ENCODE measurements at places on chromosomes 16 and 17.

- no peak for DNase-seq
Observed at GRCh38 chr17:29577385-29578211, 9.1 kb downstream of the TP53I13 start.

DNA sequence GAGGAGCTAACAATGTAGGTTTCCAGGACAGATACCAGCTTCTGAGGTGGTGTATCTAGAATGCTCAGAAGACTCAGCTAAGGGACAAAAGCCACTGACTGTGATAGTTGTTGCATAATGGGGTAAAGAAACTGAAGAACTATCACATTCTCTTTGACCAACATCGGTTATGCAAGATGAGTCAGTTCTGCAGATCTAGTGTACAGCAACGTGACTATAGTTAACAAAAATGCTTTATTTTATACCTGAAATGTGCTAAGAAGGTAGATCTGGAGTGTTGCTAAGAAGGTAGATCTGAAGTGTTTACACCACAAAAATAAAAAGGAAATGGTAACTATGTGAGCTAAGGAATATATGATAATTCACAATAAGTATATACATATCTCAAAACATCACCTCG is 2.5 kb downstream of the KRTAP9-6 start:
- DNase-seq = no peak

- DNase-seq = peak; percentile 99
Observed at GRCh38 chr16:22190081-22190775, 15.8 kb upstream of the EEF2K start.

- no peak for DNase-seq
Observed at GRCh38 chr16:70574595-70575271, 51.1 kb downstream of the SF3B3 start.

DNA sequence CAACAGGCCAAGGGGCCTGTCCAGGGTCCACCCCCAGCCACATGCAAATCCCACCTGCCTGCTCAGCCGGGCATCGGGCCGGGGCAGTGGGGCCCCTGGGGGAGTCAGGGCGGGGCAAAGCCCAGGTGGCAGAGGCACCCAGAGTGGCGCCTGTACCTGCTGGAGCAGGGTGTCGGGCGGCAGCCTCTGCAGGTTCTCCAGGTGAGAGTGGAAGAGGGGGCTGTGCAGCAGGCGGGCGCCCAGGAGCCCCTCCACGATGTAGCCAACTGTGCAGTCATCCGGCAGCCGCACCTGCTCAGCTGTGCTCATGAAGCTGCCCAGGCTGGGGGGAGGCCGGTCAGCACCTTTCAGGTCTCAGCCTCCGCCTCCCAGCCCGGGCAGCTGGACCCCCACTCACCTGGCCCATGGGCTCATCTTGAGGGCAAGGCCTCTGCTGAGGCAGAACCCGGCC is 2.1 kb downstream of the RFNG start:
- no peak for DNase-seq

- no peak for DNase-seq
Observed at GRCh38 chr17:43701318-43701743, 39.6 kb upstream of the MEOX1 start.

GRCh38 chr17:50844117-50844700 is 8.8 kb downstream of the WFIKKN2 start:
- DNase-seq = no peak

DNA sequence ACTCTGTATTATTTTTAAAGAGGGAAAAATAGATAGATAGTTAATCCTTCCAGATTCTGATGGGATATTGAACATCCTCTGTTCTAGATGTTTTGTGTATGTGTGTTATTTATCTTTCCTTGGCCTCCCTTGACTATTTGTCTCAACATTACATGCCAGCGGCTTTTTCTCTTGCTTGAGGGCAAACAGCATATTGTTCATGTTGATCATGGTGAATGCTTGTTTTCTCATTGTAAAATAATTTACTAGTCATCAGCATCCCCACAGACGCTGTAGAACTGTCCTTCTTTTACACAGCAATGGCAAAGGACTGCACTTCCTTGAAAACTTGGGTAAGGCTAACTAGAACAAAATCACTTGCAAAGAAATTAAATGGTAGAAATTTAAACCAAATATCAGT is 1376.4 kb upstream of the GOT2 start:
- DNase-seq = no peak

DNA sequence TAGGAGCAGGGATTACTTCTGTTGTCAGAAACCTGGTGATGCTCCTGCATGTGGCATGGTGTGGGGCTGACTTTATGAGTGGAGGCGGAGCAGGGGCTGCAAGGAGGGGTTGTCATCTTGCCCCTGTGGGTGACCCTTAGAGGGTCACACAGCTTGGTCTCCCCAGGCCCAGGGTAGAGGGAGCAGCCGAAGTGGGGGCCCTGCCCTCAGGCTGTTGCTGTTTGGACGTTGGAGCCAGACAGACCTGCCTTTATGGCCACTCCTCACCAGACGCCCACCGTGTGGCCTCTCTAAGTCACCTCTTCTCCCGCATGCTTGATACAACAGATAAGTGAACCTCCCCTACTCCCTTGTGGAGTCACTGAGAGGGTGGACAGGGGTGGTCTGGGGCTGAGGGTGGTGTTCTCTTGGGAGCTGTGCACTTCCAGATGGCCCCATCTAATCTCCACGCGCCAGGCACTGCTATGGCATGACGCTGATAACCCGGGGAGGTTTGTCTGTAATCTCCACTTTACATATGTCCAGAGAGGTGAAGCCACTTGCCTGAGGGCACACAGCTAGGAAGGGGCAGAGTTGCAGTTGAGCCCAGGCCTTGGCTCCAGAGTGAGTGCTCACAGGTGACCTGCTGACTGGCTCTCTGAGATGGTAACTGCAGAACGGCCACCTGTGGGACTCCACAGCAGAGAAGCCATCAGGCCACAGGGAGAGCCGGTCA is 10.0 kb downstream of the MAP2K3 start:
- no peak for DNase-seq

GRCh38 chr16:3861808-3862451 is 18.6 kb downstream of the CREBBP start:
- DNase-seq = no peak

DNA sequence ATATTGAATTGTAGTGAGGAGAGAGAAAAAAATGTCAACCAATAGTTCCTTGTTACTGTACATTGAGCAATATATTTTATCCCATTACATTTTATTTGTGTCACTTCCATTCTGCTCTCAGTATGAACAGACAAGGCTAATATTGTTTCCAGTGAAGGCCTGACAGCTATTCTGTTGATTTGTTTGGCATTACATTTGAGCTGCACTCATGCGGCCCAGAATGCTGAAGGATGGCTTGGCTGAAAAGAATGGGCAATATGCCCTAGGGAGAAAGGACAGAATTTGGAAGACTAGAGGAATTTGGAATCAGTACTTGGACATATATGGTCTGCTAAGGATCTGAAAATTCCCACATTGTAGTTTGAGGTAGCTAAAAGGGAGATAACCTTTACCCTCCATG is 1294.4 kb downstream of the CDH8 start:
- no peak for DNase-seq

DNA sequence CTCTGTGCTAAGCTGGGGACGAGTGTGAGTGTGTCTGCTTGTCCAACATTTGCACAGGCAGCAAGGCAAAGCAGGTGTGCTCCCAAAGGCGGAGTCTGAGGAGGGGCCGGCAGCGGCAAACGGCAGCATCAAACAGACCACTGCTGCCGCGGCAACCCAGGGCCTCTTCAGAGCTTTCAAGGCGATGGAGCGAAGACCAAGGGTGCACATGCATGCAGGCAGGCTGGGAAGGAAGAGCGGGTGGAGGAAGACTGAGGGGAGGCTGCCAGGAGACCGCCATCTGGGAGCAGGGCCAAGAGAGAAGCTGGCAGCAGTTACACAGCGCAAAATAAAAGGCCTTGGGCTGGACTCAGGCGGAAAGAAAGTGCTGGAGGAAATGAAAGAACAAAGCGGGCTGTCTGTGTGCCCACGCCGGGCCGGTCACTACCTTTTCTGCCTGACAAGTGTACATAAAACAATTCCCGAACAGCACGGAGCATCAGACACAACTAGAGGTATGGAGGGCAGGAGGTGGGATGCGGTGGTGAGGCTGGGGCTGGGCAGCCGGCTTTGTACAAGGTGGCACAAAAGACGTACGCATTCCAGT is 8.5 kb downstream of the TIMM22 start:
- DNase-seq = no peak

DNA sequence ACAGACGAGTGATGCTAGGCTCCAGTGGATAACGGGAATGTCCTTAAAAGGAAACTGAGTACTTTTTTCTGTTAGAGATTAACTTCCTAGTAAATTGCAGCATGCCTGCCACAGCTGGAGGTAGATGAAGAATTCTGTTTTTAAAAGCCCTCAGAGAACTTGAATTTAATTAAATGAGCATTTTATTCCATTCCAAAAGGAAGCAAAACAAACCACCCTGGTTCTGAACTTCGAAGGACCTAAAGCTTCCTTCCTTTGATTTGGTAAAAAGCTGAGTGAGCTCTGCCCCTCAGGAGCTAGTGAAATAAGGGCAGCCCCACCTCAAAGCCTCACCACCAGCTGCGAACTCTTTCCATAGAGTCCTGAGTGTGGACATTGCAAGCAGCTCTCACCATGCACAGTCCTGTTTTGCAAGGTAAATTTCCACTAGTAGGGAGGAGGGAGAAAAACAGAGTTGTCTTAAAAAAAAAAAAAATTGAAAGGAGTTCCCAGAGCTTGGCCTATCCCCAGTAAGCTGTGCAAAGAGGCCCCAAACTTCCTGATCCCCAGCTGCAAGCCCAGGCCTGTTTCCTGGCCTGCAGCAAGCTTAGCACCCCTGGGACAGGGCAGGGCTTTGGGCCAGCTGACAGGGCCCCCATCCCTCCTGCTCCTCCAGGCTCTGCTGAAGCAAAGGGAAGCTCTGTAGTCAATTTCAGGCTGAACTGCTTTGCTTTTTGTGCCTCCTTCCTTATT is 11.2 kb downstream of the CHD9NB start:
- no peak for DNase-seq

DNA sequence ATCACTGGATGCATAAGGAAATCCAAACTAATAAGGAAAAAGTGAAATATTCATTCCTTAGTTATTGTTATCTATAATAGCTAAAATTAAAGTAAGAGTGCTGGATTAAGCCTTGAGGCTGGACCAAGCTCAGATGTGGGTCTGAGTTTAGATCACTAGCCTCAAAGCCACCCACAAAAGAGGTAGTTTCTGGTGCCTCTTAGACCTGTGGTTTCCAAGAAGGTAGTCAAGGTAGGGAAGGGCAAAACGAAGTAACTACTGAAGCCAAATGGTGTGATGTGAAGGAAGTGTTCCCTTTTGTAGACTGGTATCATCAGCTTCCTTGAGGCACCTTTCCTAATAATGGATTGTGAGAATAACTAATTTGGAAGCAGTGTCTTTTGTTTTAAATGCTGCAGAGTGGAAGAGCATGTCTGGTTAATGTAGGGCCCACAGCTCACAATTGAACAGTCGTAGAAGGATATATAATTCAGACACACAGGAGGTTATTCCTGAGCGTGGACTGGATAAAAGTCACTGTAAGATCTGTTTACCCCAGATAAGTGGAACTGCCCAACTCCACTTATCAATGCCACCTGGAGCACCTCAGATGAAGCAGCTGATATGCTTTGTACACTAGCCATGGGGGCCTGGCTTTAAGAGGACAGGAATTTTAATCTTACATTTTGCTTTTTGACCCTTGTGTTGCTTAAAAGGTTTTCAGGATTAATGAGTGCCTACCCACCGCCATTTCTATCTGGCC is 31.7 kb upstream of the LCMT1 start:
- no peak for DNase-seq

- peak; percentile 26 for DNase-seq
Observed at GRCh38 chr17:41417576-41418015, 6.8 kb downstream of the KRT37 start.

- DNase-seq = no peak
Observed at GRCh38 chr17:40017422-40018080, 2.3 kb downstream of the CSF3 start.

DNA sequence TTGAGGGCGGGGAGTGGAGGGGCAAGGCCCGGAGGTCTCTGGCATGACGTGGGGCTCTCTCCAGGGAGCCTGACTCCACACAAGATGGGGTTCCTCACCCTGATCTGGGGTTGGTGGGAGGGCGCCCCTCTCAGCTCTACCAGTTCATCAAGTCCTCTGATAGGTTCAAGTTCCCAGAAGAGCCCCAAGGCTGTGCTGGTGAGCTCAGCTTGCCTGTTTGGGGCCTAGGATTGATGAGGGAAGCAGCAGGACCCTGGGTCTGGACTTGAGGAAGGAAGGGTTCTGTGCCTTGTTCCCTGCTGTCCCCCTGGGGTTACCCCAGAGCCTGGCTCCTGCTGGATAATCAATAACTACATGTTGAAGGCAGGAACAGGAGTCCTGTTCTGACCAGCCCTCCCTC is 3.5 kb downstream of the MGAT5B start:
- no peak for DNase-seq

GRCh38 chr17:61409301-61410112 is 9.9 kb downstream of the TBX2 start:
- DNase-seq = peak; percentile 48

DNA sequence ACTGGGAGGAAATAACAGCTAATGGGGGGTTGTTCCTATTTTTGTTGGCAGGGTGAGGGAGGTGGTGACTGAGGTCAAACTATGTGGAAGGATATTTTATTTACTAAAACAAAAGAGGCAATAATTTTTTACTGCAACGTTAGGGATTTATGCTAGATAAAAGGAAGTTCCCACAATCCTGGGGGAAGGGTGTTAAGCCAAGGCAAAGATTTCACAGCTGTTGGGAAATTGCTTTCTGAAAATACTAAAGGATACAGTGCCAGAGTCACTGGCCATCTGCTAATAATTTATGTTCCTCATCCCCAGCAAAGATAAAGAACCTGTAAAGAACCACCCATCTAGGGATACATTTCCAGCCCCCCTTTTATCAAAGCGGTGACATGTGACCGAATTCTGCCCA is 756.0 kb upstream of the RBFOX1 start:
- DNase-seq = no peak

GRCh38 chr16:85986931-85987749 is 88.2 kb downstream of the IRF8 start:
- DNase-seq = peak; percentile 27

DNA sequence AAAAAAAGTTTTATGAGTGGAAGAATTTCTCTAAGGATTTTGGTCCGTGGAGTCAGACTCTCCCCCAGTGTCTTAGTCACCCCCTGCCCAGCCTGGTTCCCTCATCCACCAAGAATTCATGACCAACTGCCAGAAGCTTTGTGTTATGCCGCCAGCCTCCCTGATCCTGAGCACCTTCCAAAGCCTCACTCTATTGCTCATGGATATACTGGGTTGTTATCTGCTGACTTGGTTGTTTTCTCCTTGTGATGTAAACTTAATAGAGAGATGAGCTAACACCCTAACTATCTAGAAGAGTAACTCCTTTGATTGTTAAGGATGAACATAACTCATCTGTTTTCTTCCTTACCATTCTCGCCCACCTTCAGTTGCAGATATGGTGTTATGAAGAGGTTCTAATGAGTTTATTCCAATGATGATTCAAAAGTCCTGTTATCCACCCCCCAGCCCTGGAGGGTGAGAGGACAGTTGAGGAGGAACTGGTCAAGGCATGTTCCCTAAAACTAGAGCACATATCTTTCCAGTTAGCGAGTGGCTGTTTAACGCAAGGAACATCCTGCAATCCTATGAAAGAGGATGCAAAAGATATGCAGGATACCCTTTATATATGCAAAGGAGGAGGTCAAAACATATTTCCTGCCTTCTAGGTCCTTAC is 1.5 kb upstream of the PSMD3 start:
- DNase-seq = no peak

GRCh38 chr17:78921437-78921971 is 3.7 kb downstream of the TIMP2 start:
- DNase-seq = no peak

All from progenitor cell of endocrine pancreas (in vitro differentiated cells).